Left forelimb (tissue), 1 donor: ENCODE measurements at places on chromosomes 6 and 20.

DNA sequence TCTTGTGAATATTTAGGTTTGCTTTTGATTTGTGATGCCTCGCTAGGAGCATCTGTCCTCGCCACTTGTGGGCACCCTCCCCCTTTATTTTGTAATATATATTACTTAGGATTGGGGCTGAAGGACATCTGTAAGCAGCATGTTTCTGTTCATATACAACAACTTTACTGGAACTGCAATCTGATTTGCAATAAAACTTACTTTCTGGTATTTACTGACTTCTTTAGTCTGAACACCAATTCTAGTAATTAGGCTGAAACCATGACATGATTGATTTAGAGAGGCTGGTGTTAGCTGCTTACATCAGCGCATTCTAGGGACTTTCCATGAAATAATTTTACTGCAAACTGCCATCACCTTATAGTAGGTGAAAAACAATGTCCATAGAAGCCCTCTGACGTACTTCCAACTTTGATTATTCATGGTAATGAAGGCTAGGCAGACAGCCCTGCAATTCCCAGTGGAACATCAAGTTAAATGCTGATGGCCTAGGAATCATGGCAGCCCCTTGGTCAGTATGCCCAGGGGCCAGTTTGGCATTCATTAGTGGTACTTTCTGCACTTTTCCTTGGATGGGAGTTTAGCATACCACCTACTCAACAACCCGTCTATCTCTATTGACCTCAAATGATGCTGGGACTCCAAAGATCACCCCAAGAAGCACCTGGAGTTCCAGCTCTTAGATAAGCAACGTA, 132.9 kb upstream of the MCHR2 start:
- no peak for DNase-seq

- DNase-seq = no peak
These were observed 16.7 kb upstream of the GCM1 start for GRCh38 chr6:53165293-53165692.

GRCh38 chr6:14046476-14047068, 71.0 kb upstream of the CD83 start:
- DNase-seq = no peak

GRCh38 chr20:62772990-62773844, 23.1 kb upstream of the MRGBP start:
- DNase-seq = no peak

GRCh38 chr6:106572436-106572835, 56.9 kb downstream of the RTN4IP1 start:
- no peak for DNase-seq

DNA sequence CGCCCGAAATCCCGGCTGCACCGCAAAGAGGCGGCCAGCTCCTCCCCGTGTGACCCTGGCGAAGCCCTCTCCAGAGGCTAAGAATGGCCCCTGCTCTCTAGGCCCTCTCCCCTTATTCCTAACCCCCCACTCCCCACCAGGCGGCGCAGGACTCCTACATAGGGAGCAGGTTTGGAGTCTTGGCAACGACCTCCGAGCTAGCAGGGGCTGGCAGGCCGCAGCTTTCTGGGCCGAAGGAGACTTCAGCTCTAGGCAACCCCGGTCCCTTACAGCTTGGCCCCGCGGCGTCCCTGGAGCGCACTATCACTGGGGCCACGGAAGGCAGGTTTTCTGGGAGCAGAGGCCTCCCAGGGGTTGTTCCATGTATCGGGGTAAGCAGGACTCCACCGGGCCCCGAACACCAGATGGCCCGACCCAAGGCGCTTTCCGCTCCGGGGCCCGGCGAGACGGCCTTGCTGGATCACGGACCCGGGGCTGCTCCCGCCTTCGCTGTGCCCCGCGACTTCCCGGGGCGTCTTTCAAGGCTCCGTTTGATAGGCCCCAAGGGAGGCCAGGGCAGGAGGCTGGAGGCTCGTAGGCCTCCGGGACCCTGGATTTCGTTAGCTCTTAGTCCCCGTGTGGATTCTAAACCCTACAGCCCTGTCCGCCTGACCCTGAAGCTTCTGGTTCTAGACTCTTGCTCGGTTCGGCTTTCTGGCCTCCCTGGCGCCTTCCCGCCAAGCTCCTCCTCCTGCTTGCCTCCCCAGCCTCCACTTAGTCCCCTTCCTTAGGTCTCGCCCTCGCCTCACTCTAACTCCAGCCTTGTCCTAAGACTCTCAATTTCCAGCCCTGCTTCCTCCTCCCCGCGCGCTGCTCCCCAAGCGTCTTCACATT, 1.9 kb downstream of the SLC32A1 start:
- no peak for DNase-seq

DNA sequence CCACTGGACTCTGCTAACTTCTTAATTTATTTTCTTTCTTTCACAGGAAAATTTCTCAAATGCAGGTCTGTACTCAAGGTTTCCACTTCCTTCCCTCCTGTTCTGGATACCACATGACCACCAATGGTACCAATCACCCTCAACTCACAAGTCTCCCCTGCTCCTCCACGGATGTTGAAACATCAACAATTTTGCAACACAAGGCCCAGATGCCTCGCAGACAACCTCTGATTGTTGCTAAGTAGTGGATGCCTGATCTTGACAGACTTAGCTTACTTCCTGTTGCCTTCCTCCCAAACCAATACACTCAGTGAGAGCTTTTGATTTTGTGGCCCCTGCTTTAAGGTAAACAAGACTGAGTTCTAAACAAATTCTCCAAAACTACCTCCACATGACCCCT, 146.6 kb downstream of the FRK start:
- no peak for DNase-seq

GRCh38 chr20:49610691-49611538, 43.0 kb upstream of the PTGIS start:
- no peak for DNase-seq

DNA sequence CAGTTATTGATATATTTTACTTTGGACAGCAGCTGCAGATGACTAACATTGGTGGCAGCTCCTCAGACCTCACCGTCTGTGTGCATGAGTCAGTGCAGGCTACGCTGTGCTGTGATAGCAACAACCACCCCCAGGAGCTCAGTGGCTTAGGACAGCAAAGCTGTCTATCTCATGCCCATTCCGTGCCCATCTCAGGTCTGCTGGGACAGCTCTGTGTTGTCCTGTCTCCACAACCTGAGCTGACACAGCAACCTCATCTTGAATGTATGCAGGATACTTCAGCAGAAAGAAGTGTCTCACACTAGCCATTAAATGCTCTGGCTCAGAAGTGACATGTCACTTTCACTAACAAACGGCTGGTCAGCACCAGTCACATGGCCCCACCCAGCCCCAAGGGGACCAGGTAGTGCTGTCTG, 47.7 kb downstream of the BANF2 start:
- no peak for DNase-seq

DNA sequence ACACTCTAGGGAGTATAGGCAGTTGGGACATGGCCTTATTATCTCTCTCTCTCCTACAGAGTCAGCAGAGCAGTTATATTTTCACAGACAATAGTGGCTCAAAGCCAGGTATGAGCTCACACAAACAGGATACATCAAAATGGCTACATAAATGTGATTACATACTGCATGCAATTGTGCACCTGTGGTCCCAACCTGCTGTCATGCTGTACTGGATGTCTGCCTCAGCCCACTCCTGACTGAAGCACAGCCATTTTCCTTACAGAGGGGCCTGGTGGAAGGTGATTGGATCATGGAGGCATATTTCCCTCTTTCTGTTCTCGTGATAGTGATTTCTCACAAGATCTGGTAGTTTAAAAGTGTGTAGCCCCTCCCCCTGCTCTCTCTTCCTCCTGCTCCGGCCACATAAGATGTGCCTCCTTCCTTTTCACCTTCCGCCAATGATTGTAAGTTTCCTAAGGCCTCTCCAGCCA, 37.0 kb upstream of the SAMHD1 start:
- DNase-seq = no peak

DNA sequence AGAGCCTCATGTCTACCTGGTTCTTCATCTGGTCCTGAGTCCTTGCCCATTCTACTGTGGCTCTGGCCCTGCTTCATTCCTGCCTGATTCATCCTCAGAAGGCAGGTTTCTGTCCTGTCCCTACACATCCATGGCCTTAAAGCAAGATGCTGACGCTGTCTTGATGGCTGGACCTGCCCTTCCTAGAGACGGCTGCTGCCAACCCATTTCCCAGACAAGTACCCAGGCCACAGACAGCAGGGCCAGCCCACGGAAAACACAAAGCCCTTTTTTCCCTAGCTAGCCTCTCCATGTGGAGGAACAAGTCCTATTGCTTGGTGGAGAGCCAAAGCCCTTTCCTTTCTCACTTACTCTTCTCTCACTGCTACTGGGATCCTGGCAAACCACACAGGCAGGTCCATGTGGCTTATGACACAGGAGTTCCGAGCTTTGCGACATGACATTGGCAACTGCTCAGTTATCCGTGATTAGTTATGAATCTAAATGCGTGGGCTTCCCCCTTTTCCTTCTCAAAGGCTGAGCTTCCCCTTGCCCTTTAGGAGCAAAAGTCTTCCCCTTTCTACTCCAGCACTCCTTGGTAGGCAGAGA, 72.9 kb downstream of the SLC22A3 start:
- no peak for DNase-seq

DNA sequence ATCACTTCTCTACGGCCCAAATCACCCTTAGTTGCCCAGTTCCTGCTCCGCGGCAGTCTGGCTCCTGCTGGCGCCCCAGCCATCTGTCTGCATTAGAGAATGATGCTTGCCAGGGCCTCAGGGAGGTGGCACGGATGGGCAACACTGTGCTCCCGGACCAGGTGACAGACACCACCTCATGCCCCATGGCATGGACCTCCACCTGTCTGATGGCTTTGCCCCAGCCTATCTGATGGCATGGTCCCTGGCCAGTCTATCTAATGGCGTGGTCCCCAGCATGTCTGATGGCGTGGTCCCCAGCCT, 18.8 kb upstream of the MRGBP start:
- no peak for DNase-seq

DNA sequence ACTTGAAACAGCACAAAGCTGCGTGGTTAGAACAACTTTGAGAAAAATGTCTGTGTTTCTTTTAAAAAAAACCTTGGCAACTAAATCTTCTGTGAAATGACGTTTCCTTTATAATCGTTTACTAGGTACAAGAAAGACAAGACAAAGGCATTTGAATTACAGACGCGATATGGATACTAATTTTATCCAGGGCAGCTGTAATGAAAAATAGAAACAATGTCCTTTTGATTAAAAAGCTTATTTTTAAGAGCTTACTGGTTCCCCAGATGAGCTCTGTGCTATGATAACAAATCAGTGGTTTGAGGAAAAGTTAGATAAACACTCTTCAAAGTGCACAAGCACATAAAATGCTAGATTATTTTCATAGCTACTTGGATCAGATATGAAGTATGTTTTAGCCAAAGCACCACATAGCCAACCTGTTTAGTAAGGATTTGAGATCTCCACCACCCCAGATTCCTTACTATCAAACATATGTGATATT, 1.6 kb upstream of the SYNCRIP start:
- no peak for DNase-seq

DNA sequence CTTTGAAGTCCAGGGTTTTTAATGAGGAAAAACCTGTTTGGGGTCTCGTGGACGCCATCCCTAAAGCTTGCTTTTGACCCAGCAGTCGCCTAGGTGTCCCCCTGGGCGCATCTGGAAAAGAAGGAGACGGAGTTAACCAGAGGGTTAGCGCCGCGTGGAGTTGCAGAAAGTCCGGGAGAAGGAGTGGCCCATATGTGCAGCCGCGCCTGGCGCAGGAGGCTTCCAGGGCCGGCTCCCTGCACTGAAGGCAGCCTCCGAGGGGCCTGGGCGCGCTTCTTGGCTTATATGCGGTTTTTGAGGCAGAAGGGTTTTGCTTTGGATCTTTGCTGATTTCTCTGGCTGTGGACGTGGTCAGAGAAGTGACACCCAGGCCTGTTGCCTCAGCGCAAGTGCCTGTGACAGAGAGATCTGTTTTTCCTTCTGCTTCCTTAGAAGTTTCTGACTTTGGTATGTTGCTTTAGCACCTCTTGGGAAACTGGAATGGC, 987 bp downstream of the TMEM181 start:
- DNase-seq = no peak

- no peak for DNase-seq
These were observed 21.3 kb downstream of the PLCB1 start for GRCh38 chr20:8153281-8153908.

DNA sequence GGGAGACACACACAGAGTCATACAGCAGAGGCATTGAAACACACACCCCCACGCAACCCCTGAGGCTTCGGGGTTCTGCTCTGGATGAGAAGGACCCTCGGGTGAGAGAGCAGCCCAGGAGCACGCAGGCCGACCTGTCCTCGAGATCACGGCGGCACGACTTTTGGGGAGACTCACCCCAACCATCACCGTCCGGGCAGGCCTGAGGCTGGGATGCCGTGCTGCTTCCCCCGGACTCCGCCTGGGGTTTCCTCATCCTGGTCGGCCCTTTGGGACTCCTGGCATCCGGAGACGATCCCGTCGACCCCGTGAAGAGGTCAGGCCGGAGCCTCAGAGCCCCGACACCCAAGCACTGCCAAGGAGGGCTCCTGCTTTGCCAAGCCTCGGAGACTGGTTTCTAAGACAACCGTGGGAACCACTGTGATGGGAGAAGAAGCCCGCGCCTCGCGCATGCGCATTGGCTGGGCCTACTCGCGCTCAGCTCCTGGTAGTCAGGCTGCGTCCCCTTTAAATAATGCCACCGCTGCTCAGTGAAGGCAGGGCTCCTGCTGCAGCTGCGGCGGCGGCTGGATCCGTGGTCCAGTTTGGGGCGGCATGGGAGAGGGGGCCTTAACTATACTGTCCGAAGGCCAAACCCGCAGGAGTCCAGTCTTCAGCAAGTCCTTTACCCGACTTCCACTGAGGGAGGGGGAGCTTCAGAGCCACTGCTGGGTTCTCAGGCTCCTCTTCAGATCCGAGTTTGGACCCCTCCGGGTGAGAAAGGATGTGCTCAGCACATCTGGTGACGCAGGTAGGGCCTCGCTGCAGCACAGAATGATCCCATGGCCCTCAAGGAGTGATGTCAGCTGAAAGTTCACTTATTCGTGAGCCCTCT, 171.4 kb upstream of the ZNF337 start:
- peak; percentile 72 for DNase-seq

DNA sequence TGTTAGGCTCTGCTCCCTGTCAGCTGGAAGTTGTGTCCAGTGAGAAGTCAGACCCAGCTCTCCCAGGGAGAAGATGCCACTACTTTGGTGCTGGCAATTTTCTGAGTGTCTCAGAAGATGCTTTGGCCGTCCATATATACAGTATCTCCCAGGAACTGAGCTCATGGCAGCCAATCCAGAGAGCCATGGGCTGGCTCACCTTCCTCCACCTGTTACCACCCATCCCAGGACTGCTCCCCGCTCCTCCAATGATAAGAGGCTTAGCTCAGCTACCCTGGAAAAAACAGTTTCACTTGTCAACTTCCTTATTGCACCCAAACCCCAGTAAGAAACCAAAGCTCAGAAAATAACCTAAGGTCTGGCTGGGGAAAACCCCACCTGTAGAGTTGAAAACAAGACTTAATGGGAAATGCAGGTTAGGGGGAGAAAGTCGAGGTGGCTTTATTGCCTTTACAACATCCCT, at the start of gene BNIP5:
BNIP5 (minus strand) TSS at position 110 of the 463 bp plus-strand sequence. CDS start 6,198 bp downstream, outside the sequence.
- DNase-seq = no peak

- DNase-seq = no peak
These were observed 68.6 kb upstream of the FYN start for GRCh38 chr6:111941686-111942330.

- no peak for DNase-seq
These were observed 8.1 kb upstream of the AHI1 start for GRCh38 chr6:135505648-135506047.
